HTR-8/SVneo (cell line): ENCODE measurements at places on chromosomes 12 and 14.

DNA sequence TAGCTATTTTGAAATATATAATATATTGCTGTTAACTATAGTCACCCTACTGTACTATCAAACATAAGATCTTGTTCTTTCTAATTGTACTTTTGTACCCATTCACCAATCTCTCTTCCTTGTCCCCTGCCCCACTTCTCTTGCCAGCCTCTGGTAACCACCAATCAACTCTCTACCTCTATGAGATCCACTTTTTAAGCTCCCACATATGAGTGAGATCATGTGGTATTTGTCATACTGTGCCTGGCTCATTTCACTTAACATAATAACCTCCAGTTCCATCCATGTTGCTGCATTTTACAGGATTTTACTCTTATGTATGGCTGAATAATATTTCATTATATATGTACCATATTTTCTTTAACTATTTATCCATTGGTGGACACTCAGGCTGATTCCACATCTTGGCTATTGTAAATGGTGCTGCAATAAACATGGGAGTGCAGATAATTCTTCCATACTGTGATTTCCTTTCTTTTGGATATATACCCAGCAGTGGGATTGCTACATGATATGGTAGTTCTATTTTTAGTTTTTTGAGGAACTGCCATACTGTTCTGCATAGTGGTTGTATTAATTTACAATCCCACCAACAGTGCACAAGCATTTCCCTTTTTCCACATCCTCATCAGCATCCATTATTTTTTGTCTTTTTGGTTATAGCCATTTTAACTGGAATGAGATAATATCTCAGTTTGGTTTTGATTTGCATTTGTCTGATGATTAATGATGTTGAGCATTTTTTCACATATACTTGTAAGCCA is 33.5 kb upstream of the SPIC start:
- DNase-seq = no peak

DNA sequence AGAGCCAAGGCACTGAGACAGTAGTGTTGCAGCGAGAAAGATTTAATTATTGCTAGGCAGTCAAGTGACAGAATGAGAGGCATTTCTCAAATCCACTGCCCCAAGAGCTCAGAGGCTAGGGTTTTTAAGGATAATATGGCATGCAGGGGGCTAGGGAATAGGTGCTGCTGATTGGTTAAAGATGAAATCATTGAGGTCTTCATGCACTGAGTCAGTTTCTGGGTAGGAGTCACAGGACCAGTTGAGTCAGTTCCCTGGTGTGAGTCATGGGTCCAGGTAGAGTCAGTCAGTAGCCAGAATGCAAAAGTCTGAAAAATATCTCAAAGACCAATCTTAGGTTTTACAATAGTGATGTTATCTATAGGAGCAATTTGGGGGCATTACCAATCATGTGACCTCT is 323.8 kb downstream of the RGS6 start:
- no peak for DNase-seq

DNA sequence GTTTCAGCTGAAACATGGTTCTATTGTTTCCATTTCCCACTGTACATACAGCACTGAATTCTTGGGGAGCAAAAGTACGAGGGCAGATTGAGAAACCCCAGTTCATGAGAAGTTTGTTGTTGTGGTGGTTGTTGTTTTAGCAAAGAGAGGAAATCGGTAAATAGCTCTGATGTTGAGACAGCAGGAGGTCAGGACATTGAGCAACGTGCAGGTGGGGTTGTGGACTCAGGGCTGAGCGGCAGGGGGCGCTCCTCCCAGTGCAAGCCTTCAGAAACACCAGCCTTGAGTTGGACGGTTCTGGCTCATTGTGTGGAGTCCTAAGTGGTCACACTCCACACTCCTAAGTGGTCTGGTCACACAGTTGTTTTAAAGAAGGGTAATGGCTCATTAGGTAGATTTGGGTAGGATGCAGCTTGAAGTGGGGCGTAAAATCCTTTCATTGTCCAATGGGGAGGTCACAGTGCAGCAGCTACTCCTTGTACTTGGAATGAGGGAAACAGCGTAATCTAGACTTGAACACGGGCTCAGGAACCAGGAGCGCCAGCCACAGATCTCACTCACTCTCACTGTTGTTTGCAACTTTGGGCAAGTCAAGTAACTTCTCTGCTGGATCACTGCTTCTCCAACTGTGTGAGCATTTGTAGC is 14.5 kb upstream of the PWP1 start:
- no peak for DNase-seq

DNA sequence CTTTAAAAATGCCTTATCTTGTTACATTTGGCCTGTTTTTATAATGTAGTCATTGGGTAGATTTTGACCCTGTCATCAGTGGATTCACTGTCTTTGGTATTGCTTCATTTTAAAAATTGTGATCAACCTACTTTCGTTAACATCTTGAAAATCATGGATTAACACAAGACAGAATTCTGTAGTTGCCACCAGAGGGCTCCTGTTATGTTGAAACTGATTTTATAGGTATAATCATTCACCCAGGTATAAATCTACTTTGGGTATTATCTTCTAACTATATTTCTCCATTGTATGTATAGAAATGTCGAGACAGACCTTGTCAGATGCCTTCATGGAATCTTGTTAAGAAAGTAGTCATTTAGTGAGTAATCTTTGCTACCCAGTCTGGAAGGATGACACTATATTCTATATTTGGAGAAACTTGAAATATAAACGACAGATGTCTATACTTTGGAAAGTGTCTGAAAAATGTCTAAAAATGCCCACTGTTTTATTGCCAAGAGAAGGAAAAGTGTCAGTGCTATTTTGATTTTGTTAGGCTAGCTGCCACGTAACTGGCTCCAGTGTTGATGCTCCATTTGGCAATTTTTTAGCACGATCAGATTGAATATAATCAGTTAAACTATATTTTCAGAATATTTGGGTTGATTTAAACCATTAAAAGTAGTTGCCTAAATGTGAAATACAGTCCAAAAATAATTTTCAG is 129.4 kb downstream of the PELI2 start:
- no peak for DNase-seq

DNA sequence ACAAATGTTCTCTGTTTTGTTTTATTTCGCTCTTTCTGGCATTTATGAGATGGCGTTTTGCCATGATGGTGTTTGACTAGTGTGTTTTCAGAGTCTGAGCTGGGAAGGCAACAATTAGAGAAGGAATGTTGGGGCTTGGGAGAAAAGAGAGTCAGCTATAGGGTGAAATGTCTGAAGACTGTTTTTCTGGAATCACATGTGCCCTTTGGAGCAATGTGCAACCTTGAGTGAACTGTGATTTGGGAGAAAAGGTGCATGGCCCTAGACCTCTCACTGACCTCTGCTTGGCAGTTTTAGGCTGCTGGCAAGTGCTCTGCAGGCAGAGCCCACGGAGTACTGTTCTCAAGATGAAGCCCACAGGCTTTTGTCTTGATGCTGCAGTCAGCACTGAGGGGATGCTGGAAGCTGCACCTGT is 379.9 kb upstream of the PDE3A start:
- DNase-seq = no peak

GRCh38 chr12:116859079-116859478 is 22.2 kb downstream of the HRK start:
- DNase-seq = no peak

- no peak for DNase-seq
Observed at GRCh38 chr12:124463341-124463921, 104.0 kb downstream of the NCOR2 start.
